Posterior cingulate gyrus (tissue), 11 donors: ENCODE measurements at places on chromosomes 1 and 21.

DNA sequence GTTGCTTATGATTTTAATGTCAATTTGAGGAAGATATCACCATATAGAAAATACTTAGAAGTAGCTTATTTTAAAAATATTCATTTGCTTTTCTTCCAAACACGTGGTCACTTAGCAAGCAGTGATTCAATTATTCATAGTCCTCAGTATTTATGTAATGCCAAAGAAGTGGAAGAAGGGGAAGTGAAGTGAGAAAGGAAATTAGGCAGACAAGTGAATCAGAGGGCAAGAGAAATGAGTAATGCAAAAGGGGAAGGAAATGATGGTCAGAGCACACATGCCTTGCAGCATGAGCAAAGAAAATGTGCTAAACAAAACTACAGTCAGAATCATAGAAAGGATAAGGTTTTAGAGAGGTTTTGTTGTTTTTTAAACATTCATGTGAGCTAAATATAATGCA, 31.8 kb downstream of the SDCCAG8 start:
- no peak for DNase-seq

DNA sequence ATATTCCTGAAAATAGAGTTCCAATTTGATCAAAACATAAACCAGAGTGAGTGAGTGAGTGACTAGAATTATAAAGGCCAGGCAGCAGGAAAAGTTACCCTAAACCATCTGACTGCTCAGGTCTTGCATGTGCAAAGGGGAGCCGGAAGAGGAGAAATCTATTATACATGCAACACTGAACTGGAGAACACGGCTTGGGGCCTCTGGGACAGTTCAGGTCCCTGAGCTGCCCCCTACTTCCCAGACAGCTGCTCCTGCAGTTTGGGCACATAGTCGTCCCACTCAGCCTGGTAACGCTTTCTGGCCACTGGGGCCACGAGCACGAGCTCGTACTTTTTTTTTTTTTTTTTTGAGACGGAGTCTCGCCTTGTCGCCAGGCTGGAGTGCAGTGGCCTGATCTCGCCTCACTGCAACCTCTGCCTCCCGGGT, 40.1 kb downstream of the PTPRC start:
- DNase-seq: no peak

- no peak for DNase-seq
These were observed 22.4 kb downstream of the ZZZ3 start for GRCh38 chr1:77659879-77660593.

GRCh38 chr21:23445307-23445706, 2162.0 kb downstream of the MRPL39 start:
- no peak for DNase-seq

GRCh38 chr1:68011657-68012375, 38.6 kb downstream of the DIRAS3 start:
- no peak for DNase-seq

- DNase-seq: no peak
These were observed 2.6 kb downstream of the TNFRSF18 start for GRCh38 chr1:1203561-1204424.

- DNase-seq: peak; percentile 77
These were observed 9.6 kb upstream of the RNF223 start for GRCh38 chr1:1083416-1084371.

DNA sequence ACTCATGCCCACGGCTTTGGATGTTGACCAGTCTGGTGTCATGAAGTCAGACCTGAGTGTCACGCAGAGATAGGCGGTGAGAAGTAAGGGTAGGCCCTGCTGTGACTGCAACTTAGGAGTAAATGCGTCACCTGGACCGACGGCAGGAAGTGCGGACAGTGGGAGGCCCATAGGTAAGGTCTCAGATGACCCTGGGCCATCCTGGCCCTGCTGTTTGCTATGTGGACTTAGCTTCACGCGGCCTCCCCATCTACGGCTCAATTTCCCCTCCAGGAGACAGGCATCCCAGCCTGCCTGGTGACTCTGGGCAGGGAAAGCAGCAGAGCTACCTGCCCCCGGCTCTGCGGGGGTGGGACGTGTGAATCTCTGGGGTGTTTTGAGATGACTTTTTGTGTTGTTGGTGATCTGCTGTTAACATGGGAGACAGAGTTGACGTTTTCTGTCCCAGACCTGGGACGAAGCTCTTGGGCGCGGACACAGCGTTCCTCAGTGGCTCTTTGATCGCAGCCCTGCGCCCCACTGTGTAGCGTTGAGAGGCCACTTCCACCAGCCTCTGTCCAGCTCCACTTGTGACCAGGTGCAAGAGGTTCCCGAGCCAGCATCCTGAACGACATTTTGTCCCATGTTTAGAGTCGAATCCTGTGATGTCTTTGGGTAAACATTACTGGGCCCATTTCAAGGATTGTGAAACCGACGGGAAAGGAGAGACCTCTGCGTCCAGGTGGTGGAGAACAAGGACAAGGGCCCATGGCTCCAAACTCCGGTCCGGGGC, 39.9 kb downstream of the CRYAA start:
- DNase-seq: no peak
